Cortex of kidney (tissue), 1 donor: ENCODE measurements at places on chromosomes 16 and 17.

GRCh38 chr16:11162586-11163268 is 93.3 kb downstream of the SOCS1 start:
- DNase-seq: no peak

DNA sequence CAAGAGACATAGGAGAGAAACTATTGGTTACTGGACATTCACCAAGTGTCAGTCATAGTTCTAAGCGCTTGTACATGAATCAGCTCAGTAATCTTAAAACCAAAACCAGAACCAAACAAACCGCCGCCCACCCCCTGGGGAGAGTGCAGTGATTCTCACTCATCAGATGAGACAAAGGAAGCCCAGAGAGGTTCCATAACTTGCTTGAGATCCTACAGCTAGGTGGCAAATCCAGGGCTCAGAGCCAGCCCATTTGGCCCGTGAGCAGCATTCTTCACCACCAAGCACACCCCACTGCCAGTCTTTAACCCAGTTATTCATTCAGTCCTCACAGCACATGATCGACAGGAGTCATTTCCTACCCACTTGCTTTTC is 37.2 kb upstream of the RGS9 start:
- no peak for DNase-seq

DNA sequence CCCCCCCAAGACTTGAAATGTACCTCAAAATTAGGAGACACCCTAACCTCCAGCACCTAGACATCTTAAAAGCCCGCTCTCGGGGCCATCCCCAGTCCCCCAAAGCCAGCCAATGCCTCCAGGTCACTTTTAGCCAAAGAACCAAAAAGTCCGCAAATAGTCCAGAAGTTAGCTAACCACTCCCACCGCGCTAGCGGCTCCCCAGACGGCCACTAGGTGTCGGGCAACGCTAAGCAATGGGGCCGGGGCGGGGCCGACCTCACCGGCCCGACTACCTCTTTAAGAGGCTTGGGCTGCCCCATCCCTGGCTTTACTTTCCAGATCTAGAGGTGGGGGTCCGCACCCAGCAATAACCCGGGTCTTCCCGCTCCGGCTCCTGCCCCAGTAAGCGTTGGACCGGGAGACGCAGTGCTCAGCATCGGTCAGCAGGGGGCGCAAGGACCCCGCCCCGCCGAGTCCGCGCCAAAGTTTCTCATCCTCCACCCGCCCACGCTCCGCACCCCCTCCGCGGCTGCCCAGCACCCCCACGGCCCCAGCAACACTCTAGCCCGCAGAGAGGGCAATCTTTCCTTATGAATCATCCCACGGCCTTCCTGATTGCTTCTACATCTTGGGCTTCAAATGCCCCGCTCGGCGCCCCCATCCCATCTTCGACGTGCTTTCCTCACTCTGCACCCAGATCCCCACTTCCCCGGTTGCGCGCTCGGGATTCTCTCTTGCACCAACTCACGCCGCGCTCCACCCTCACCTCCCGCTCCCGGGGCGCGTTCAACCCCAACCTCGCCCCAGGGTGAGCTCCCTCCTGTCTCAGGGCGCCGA is 765 bp downstream of the COL1A1 start:
- no peak for DNase-seq

DNA sequence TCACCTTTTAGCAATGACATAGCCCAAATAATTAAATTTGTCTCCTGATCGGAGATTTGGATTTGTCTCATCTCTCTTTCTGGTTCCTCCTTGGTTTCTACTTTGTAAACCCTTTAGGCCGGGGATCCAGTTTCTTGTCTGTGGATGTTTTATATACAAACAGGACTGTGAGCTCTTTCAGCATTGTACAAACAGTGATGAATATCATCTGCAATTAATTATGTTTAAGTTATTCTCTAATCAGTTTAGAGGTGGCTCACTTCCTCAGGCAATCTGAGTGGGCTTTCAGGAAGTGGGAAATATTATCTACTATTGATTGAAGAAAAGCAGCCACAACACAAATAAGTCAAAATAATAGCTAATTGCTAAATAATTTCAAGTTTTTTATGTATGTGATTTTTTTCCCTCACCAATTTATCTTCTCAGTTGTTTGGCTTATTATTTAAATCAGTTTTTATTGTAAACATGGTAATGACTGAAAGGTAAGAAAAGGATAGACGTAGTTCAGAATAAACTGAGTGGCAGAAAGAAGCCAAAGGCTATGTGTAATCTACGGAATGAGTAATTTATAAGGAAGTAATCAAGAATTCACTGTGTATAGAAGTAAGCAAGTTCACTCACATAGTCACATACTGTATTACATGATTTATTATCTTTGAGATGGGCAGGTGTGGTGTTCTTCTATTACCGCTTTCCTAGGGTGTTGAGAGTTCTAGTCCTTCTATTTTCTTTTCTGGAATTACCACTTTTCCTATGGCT is 3.4 kb upstream of the ABCC11 start:
- no peak for DNase-seq

- no peak for DNase-seq
Measured at GRCh38 chr17:20120836-20121235, 111.7 kb downstream of the SPECC1 start.

GRCh38 chr16:65070831-65071432 is 50.9 kb downstream of the CDH11 start:
- DNase-seq: no peak

DNA sequence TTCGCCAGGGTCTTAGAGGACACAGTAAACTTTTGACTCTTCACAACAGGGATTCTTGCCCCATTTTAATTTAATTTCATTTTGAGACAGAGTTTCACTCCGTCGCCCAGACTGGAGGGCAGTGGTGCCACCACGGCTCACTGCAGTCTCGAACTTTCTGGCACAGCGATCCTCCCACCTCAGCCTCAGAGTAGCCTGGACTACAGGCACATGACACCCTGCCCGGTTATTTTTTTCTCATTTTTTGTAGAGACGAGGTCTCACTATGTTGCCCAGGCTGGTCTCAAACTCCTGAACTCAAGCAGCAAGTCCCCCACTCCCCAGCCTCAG is 329 bp upstream of the NLE1 start:
- DNase-seq: no peak

GRCh38 chr17:78991017-78991738 is 11.5 kb upstream of the LGALS3BP start:
- no peak for DNase-seq

GRCh38 chr16:55849536-55849935 is 16.6 kb upstream of the CES1 start:
- no peak for DNase-seq

GRCh38 chr17:8875957-8876356 is 8.5 kb upstream of the PIK3R6 start:
- DNase-seq: no peak

DNA sequence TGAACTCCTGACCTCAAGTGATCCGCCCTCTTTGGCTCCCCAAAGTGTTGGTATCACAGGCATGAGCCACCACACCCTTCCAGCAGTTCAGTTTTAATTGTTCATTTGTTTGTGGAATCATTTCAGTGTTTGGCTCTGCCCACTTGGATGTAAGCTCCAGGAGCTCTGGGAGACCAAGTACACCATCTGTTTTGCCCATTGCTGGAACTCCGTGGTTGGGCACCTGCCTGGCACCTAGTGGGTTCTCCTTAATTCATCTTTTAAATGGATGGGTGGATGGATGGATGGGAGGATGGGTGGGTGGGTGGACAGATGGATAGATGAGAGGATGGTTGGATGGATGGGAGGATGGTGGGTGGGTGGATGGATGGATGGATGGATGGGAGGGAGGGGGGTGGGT is 953 bp upstream of the NECAB2 start:
- no peak for DNase-seq

DNA sequence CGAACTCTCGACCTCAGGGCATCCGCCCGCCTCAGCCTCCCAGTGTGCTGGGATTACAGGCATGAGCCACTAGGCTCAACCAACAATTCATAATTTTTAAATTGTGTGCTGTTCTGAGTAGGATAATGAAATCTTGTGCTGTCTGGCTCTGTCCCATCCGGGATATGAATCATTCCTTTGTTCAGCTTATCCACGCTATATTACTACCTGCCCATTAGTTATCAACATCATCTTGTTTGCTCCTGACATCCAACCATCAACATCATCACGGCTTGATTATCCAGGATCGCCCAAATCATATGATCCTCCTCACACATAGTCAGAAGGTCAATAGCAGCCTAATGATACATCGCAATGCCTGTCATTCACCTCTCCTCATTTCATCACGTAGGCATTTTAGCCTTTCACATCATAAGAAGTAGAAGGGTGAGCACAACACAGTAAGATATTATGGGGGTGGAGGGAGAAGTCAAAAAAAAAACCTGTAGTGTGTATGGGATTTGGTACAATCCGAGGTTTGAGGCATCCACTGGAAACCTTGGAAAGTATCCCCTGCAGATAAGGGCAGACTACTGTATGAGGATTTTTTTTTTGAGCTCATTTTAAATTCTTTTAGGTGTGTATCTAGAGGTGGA is 77.0 kb upstream of the SIAH1 start:
- no peak for DNase-seq

DNA sequence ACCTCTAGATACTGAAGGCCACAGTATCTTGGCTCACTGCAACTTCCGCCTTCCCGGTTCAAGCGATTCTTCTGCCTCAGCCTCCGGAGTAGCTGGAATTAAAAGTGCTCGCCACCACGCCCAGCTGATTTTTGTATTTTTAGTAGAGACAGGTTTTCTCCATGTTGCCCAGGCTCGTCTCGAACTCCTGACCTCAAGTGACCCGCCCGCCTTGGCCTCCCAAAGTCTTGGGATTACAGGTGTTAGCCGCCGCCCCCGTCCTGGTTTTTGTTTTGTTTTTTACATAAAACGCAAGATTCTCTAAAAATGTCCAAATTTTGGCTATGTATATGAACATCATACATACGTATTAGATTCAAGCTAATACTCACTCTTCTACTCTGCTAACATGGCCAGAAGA is 2.0 kb upstream of the GGNBP2 start:
- no peak for DNase-seq

DNA sequence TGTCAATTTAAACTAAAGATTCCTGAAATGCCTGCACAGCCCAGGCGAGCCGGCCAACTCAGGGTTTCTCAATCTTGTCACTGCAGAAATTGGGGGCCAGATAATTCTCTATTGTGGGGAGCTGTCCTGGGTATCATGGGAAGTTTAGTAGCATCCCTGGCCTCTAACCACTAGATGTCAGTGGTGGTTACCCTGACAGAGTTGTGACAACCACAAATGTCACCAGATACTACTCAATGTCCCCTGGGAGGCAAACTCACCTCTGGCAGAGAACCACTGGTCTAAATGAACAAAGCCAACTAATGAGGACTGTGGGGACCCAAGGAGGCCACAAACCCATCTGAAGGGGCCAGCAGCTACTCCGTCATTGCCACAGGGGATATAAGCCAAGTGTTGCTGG is 90.9 kb downstream of the MYH11 start:
- DNase-seq: no peak

- DNase-seq: no peak
Measured at GRCh38 chr16:626787-627453, 3.9 kb upstream of the WFIKKN1 start.

DNA sequence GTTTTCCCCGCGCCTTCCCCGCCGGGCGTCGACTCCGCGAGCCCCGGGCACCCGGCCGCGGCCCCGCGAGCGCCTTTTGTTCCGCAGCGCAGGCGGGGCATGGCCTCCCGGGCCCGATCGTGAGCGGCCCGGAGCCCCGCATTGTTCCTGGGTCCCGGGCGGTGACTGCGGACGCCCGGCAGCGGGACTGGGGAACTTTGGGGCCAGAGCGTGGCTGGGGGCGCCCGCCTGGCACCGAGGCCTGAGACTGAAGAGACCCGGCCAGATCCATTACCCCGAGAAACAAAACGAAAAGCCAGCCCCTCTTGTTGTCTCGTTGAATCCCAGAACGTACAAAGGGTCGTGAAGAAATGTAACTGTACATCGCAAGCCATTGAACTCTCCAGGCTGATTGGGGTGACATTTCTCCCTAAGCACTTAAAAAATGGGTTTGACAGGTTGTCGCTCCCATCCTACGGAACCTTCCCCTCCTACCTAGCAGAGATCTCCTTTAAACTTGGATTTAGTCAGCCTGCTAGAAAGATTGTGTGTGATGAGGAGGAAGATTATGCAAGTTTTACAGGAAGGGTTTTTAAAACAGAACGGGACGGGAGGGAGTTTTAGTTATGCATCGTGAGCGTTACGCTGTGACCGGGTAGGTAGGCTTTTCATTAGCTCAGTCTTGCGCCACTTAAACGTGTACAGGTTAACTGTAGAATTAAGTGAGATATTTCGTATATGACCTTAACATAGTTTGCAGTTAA is 825 bp downstream of the METTL9 start:
- DNase-seq: no peak

- no peak for DNase-seq
Measured at GRCh38 chr17:2283302-2283701, 20.3 kb downstream of the SMG6 start.

GRCh38 chr17:21029036-21029435 is 13.8 kb downstream of the USP22 start:
- DNase-seq: no peak

- DNase-seq: no peak
Measured at GRCh38 chr16:47236716-47237115, 93.0 kb upstream of the NETO2 start.

GRCh38 chr16:74298104-74298503 is 1.5 kb downstream of the PSMD7 start:
- no peak for DNase-seq

- no peak for DNase-seq
Measured at GRCh38 chr16:17885659-17886207, 415.0 kb upstream of the XYLT1 start.

GRCh38 chr17:31593806-31594205 is 202.3 kb downstream of the RAB11FIP4 start:
- no peak for DNase-seq

DNA sequence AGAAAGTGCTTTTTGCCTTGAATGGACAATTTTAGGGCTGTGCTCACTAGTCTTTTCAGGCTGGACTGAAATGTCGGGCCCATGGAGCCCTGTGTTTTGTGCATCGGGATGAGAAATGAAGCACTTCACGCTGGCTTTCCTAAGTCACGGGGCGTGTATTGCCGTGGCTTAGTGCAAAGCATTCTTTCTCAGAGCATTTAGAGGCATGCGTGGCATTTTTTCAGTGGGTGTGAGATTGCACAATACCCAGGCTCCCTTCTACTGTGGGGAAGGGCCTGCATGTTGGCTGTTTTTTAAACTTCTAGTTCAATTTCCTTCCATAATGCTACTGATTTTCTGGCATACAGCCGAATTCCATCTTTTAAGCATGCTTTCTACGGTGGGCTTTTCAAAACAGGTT is 12.6 kb upstream of the POLR3E start:
- no peak for DNase-seq

DNA sequence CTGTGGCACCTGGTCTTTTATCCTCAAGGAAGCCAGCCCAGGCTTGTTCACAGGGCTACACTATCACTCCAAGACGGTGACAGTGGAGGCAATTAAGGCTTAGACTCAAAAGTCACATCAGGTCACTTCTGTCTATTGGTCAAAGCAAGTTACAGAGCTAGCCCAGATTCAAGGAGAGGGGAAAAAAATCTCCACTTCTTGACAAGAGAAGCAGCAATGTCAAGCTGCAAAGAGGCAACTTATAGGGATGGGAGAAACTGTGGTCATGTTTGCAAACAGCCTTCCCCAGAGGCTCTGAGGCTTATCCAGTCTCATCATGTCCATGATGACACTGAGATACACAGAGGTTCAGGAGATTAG is 31.6 kb downstream of the SERPINF1 start:
- DNase-seq: no peak

GRCh38 chr16:89192956-89193575 is 7.3 kb downstream of the SLC22A31 start:
- DNase-seq: no peak

GRCh38 chr17:77571155-77571981 is 387.1 kb upstream of the TNRC6C start:
- no peak for DNase-seq
